ENCODE measurements at places on chromosomes 13 and 19. TPM values are rescaled to one million over a fixed set of nuclear protein-coding genes. Genes with fewer than 3 reads are reported as not detected.

The LRRC4B gene
- not detected for total RNA-seq

The FAM187B gene
- total RNA-seq: not detected

The PRTN3 gene
- not detected for total RNA-seq

GRCh38 chr13:62014299-62014698, 598.6 kb upstream of the PCDH20 start:
- no peak for DNase-seq

The MBD3L3 gene
- not detected for total RNA-seq

The ZNF675 gene
- total RNA-seq: 21.1 TPM

DNA sequence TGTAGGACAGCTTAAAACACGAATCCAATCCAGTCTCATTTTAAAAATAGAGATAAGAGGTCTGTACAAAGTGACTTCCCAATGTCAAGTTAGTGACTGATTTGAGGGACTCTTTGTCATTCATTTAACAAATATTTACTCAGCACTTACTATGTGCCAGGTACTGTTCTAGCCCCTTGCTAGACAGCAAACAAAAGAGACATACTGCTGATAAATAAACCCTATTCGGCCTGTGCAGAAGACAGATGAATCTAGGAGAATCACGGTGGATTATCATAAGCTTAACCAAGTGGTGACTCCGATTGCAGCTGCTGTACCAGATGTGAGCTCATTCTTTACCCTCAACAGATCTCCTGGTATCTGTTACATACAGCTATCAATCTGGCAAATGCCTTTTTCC, 6.4 kb upstream of the ELF1 start:
- no peak for DNase-seq

- no peak for DNase-seq
These were observed 43.2 kb downstream of the LATS2 start for GRCh38 chr13:21018220-21018619.

DNA sequence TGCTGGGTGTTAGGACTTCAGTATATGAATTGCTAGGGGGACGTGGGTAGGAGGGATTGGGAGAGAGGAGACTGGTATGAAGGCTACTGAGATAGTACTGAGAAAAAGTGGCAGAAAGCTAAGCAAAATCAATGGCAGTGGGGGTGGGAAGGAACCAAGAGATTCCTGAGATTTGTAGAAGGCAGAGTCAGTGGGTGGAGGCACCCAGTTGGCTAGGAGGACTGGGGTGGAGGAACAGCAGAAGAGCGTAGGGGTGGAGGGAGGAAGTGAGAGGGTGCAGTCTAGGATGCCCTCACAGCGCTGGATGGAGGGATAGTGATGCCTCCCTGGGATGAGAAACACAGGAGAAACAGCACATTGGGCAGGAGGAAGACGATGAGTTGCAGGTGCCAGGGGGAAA, 5.6 kb upstream of the MEDAG start:
- no peak for DNase-seq
